ENCODE measurements at places on chromosomes 7 and 10.

DNA sequence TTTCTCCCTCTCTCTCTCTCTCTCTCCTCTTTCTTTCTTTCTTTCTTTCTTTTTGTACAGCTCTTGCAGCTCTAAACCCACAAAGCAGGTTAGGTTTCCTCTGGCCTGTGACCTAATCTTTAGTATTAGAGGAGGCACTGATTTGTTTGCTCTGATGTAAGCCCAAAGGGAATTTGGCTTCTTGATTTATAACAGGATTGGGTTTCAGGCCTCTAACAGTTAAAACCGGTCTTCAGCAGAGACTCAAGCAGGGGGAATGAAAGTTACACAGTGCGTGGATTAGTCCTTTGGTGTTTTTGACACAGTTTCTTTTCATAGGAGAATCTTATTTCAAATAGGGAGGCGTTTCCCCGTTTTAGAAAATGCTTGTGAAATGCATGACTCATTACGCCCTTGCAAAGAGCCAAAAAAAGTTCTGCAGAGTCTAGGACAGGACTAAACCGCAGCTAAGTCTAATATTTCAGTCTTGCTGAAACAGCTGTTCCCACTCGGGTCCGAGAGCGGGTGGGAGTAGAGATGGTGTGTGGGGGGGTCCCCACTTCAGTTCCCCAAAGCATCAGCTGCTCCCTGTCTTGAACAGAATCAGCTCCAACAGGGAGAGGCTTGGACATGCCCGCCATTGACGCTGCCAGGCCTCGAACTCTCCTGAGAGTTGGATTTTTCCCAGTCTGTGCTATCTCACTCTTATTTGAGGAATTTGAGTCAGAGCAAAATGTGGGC is 296.5 kb upstream of the PITRM1 start:
- peak; percentile 84 for DNase-seq

DNA sequence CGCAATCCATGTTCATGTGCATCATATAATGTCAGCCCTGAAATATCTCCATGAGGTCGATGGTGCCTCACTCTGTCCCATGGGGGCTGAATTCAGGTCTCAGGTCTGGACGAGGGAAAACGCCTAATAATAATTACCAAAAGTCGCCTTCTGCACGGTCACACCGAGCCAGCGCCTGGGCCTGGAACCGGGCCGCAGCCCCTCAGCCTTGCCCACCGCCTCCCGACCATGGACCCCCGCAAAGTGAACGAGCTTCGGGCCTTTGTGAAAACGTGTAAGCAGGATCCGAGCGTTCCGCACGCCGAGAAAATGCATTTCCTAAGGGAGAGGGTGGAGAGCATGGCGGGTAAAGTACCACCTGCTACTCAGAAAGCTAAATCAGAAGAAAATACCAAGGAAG is 18.8 kb upstream of the KLRG2 start:
- DNase-seq = no peak

DNA sequence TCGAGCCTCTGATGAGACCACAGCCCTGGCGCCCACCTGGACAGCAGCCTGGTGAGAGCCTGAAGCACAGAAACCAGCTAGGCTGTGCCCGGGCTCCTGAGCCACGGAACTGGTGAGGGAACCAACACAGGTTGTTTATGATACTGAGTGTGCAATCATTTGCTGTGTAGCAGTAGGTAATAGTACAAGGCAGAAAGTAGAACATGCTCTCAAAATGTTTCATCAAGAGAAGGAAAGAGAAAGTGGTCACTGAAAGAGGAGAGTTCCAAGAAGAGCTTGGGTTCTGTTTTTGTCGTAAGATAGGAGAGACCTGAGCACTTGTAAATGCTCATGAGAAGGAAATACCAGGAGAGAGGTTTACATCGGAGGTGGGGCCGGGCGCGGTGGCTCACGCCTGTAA is 208.2 kb downstream of the FAM107B start:
- DNase-seq = no peak

DNA sequence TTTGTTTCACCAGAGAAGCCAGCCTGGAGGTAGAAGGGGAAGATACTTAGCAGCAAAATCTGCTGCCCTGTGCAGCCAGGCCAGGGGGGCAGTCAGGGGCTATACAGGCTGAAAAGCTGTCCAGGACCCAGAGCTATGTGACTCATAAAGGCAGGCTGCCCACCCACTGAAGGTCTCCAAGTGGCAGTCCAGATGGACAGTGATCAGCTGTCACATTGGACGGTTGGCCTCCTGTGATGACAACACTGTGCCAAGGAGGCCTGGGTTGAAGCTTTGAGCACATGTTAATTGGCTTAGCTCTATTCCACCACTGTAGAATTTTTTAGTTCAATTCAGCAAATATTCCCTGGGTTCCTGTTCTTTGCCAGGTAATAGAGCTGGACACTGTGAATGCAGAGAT is 577.3 kb upstream of the GALNT17 start:
- DNase-seq = no peak

DNA sequence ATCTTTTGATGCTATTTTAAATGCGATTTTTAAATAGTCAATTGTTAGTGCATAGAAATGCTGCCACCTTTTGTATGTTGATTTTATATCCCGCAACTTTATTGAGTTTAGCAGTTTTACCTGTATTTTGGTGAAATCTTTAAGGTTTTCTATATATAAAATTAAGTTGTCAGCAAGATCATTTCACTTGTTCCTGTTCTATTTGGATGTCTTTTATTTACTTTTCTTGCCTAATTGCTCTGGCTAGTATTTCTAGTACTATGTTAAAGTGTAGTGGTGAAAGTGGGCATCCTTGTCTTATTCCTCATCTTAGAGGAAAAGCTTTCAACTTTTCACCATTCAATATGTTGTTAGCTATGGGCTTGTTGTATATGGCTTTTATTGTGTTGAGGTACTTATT is 813.3 kb upstream of the CELF2 start:
- no peak for DNase-seq

DNA sequence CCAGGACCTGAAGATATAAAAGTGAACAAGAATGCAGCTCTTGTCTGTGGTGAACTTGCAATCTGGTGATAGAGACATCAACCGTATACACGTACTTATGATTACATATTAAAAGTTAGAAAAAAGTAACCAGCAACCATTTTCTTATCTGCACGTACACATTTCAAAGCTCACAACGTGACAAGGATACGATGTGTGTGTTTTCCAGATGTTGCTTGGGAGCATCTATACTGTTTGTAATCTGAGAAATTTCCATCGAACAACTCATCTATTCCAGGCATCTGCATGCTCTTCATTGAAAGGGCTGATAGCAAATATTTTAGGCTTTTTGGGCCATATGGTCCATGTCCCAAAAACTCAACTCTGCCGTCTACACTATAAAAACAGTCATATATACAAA is 23.3 kb downstream of the MALRD1 start:
- DNase-seq = no peak

DNA sequence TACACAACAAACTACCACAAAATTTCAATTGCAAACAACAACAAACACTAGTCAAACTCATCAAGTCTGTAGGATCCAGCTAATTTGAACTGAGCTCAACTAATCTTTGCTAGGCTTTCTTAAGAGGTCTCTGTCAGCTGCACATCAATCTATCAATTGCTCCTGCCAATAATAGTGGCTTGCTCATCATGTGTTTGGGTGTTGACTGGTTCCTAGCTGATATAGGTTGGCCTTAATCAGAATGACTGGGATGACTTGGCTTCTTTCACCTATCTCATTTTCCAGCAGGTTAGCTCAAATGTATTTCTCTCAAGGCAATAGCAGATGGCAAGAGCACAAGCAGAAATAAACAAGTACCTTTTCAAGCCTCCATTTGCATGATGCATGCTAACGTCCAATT is 370.3 kb upstream of the NFE2L3 start:
- DNase-seq = no peak

- no peak for DNase-seq
Observed at GRCh38 chr7:65983965-65984658, 2.1 kb upstream of the GUSB start.

DNA sequence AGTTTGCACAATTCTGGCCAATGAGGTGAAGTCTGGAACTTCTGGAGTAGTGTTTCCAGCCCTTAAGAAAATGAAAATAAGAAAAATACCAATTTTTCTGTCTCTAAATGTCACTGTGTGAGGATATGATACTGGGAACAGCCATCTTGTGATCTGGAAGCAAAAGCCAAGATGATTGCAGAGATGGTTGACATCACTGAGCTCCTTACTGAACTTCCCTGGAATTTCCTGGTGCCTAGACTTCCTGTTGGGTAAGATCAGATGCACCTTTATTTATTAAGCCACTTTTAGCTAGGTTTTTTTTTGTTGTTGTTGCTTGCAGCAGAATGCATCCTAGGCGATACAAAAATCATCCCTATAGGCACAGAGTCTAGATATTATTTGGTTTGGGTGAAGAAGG is 27.3 kb upstream of the INHBA start:
- DNase-seq = no peak

- DNase-seq = no peak
Observed at GRCh38 chr7:98254951-98255610, 3.0 kb upstream of the TECPR1 start.

DNA sequence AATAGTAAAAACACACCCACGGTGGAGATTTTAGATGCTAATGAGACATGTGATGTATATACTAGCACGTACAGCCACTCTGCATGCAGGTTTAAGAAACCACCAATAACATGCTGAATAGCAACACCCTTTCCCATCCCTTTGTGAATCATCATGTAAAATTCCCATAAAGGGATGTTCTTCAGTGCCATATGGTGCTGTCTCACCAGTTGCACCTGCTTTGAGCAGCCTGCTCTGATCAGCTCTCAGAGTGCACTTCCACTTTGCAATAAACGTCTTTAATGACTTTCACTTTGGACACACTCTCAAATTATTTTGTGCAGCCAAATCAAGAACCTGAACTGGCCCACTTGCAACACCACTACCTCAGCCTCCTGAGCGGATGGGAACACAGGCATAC is 615.0 kb downstream of the ANKRD7 start:
- DNase-seq = no peak

DNA sequence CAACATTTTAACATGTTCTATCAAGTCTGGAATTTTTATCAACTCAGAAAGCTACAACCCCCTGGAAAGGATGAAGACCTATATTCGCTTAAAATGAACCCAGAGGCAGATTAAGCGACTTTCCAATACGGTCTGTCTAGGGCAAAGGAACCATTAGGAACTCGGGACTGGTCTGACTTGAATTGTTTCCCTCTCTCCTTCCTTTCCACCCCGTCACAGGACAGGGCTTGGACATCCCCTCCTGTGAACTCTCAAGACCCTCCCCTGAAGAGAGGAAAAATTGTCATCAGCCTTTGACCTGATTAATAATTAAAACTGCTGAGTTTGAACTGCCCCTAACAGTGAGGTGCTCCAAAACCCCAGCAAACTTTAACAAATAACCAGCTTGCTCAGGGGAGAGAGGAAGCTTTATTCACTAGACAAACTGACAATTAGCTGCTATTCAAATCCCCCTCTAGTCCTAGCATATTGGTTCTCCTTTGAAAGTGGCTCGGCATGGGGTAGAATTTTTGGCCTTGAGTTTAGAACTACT is 22.6 kb upstream of the SLF2 start:
- DNase-seq = no peak

DNA sequence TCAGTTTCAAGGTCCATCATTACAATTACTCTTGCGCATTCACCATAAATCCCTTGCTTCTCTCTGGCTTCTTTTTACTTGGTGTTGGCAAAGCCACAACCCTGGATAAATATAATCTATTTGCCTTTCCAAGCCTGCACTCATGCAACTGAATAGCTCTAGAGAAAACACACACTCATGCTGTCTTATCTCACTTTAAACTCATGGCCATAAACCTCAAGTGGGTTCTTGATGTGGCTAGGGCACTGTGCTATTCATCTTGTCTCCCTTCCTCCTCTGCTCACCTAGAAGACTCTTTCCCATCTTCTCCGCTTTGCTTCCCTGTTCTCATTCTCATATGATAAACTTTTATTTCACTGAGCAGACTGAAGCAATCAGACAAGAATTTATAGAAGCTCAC is 165.4 kb upstream of the MTPN start:
- no peak for DNase-seq

GRCh38 chr10:3485057-3485686 is 299.8 kb downstream of the KLF6 start:
- DNase-seq = no peak

DNA sequence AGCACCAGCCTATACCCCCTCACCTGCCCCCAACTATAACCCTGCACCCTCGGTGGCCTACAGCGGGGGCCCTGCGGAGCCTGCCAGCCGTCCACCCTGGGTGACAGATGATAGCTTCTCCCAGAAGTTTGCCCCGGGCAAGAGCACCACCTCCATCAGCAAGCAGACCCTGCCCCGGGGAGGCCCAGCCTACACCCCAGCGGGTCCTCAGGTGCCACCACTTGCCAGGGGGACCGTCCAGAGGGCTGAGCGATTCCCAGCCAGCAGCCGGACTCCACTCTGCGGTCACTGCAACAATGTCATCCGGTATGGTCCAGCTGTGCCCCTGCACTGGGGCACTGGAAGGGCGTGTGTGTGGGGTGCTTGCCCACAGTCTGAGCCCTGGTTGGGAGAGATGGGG is 40.0 kb upstream of the BMPR1A start:
- no peak for DNase-seq

DNA sequence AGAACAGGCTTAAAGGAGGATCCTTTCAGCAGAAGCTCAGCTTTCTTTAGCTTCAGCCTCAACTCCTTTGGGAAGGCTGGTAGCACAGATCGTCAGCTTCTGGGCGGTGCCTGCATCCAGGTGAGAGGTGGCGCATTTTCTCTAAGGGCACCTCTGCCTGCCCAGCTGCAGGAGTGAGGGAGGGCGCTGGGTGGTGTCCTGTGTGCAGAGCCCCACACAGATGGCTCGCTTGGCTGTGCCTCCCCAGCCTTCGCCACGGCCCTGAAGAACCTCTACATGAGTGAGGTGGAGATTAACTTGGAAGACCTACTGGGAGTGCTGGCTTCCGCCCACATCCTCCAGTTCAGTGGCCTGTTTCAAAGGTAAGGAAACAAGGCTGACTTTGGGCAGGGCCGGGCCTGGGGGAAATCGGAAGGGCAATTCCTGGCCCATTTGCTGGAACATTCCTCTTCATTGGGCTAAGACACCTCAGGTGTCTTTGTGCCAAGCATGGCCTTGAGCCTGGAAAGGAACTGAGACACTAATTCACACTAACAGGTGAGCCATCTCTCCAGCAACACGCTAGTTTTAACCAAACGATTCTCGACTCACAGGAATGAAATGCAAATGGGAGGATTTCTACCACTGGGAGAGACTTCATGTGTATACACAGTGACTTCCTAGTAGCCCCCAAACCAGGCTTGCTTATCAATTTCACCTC is 19.9 kb downstream of the BTBD16 start:
- DNase-seq = no peak

- DNase-seq = no peak
Observed at GRCh38 chr7:30034501-30034900, 6.3 kb downstream of the PLEKHA8 start.

- no peak for DNase-seq
Observed at GRCh38 chr7:140189917-140190316, 13.1 kb upstream of the KDM7A start.

- DNase-seq = no peak
Observed at GRCh38 chr7:67729771-67730170, 733.1 kb downstream of the TYW1 start.

- DNase-seq = no peak
Observed at GRCh38 chr10:85978566-85979358, 387.8 kb downstream of the GRID1 start.

All from AG09309 (cell line).